Upper lobe of right lung (tissue), 1 donor: ENCODE measurements at places on chromosomes 2 and 18. TPM values are rescaled to one million over a fixed set of nuclear protein-coding genes. Genes with fewer than 3 reads are reported as not detected.

DNA sequence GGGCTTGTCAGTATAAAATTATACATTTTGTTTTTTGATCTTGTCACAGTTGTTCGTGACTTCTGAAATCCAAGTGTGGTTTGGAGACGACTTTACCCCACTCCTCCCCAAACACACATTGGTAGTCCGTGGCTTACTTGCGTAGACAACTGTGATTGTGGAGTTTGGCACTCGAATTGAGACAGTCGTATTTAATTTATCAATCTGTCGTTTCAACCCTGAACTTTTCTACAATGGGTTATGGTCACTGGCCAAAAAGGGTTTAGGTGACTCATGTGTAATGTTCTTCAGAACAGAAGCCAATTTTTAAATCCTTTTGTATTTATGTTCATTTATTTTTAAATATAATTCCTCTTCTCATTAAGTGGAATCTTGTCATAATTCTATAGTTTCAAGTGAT lies 129.9 kb downstream of the SPTBN1 start:
- H3K27me3 ChIP-seq = no peaks in the 10 kb centered on the region
- H3K36me3 ChIP-seq = peaks cover 5% of the 10 kb centered on the region
- H3K4me3 ChIP-seq = no peak overlapping the region
- H3K4me1 ChIP-seq = peaks cover 83% of the 10 kb centered on the region

- no peaks in the 10 kb centered on the region for H3K27me3 ChIP-seq
- H3K4me1 ChIP-seq = no peaks in the 10 kb centered on the region
- H3K4me3 ChIP-seq = no peak overlapping the region
- H3K27ac ChIP-seq = no peak overlapping the region
These were observed 86.8 kb downstream of the ADCYAP1 start for GRCh38 chr18:991441-991840.

DNA sequence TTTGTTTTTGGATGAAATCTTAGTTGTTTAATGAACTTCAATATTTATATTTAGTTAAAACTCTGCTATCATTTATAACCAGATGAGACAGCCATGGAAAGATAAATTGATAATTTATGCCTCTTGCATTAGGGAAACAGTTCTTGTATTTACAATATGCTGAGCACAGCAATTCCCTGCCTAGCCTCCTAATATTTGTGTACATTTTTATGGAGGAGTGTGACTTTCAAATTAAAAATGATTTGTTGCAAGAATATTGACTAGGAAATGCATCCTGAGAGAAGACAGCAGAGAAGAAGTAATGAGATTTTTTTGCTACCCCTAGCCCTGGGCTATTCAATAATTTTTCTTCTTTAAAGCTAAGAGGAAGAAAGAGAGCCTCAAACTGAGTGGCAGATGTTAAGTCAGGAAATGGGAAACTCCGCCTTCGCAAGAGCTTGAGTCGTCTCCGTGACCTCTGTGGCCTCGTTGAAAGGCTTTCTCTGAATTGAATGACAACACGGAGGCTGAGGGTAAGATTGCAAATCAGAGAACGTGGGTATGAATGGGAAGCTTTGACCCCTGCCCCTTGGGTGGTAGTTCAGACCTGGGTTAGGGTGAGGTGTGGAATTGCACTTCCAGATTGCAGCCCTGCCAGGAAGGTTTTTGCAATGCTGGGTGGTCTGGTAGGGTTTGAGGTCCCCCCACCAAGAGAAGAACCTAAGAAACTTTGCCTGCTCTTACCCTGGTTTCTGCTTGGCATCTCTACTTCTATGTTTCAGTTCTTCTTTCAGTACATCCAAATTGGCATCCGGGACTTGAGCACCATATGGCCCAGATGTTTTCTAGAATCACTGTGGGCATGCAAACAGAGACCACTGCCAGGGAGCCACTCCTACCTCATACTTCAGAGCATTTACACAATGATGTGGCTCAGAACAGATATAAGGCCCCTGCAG lies 210.3 kb upstream of the RBMS1 start:
- H3K36me3 ChIP-seq = no peaks in the 10 kb centered on the region
- no peaks in the 10 kb centered on the region for H3K27me3 ChIP-seq
- no peak for DNase-seq
- no peak overlapping the region for H3K4me3 ChIP-seq
- no peak overlapping the region for H3K27ac ChIP-seq
- peaks cover 7% of the 10 kb centered on the region for H3K4me1 ChIP-seq

DNA sequence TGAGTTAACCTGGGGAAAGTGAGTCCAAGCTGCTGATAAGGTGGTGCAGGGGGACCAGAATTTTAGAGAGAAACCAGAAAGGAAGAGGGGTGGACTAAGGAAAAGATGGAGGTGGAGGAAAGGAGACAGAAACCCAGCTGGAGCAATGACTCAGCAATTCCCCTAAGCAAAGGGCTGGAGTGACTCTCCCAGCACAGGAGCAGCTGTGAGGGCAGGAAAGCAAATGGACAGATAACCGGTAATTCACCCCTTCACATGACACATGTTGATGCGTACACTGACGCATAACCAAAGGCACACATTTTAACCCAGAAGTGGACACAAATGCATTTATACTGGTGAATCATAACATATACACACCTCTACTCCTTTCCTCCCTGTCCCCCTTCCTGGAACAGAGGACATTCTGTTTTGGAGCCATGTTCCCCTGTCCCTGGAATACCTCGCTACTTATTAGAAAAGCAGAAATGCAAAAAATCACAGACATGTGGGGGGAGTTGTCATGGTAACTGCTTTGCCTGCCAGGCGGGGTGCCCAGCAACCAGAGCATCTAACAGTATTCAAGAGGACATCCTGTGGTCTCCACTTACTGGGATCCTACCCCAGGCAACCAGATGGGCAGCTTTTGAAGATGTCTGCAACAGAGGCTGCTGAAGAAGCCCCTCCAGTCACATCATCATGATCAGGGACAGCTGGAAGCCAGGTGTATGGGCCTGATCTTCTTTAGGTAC lies 4.7 kb downstream of the CDK5R2 start:
- DNase-seq = no peak
- H3K36me3 ChIP-seq = no peaks in the 10 kb centered on the region
- H3K4me1 ChIP-seq = peaks cover 3% of the 10 kb centered on the region
- no peak overlapping the region for H3K4me3 ChIP-seq
- H3K27ac ChIP-seq = no peak overlapping the region

- H3K4me1 ChIP-seq = no peaks in the 10 kb centered on the region
- no peaks in the 10 kb centered on the region for H3K36me3 ChIP-seq
- no peak overlapping the region for H3K4me3 ChIP-seq
- no peak overlapping the region for H3K27ac ChIP-seq
- H3K27me3 ChIP-seq = no peaks in the 10 kb centered on the region
These were observed 317.1 kb upstream of the SPRED2 start for GRCh38 chr2:65749545-65749944.

GRCh38 chr2:75558136-75558535 lies 2.6 kb downstream of the EVA1A start:
- H3K36me3 ChIP-seq = no peaks in the 10 kb centered on the region
- DNase-seq = no peak
- H3K4me1 ChIP-seq = peaks cover 8% of the 10 kb centered on the region
- no peak overlapping the region for H3K4me3 ChIP-seq

The IRS1 gene
- total RNA-seq = 10.6 TPM

The SMARCAL1 gene
- 16.7 TPM for total RNA-seq
